DMS 273 treated with DMSO at 0.1 percent for 48 hours (cell line): ENCODE measurements at places on chromosomes 2 and 18.

- no peak for DNase-seq
These were observed 197.6 kb downstream of the MBD5 start for GRCh38 chr2:148218326-148219075.

GRCh38 chr2:191866675-191867506, 20.0 kb upstream of the CAVIN2 start:
- DNase-seq = no peak

DNA sequence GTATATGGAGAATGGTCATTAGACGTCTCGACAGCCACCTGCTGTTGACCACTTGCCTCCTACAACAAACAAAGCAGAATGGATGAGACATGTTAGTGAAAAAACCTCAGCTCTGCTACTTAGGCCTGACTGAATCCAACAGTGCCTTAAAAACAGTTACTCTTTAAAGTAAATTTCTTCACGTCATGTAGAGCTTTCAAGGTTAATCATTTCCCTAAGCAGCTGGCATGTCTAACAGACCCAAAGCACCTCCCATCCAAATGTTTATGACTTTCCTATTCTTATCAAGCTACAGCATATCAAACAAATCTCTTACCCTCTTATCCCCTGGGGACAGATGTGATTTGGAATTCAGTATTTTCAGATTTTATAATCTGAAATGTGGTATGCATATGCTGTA, 75.6 kb upstream of the ITGB6 start:
- no peak for DNase-seq

DNA sequence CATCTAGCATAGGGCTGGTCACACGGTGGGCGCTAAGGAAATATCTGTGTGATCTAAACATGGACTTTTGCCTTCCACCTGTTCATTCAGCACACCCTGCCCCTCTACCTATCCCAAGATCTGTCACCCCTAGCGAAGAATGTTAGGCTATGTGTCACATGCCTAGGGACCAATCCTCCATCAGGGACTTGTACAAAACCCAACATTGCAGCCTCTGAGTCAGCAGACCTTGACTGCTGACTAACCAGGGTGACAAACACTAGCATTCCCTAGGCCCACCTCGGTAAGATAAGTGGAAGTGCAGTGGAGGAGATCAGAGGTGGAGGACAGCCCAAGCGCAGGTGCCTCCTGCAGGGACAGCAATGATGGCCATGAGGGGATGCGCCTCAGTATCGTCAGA, 99.2 kb downstream of the SOX11 start:
- no peak for DNase-seq

DNA sequence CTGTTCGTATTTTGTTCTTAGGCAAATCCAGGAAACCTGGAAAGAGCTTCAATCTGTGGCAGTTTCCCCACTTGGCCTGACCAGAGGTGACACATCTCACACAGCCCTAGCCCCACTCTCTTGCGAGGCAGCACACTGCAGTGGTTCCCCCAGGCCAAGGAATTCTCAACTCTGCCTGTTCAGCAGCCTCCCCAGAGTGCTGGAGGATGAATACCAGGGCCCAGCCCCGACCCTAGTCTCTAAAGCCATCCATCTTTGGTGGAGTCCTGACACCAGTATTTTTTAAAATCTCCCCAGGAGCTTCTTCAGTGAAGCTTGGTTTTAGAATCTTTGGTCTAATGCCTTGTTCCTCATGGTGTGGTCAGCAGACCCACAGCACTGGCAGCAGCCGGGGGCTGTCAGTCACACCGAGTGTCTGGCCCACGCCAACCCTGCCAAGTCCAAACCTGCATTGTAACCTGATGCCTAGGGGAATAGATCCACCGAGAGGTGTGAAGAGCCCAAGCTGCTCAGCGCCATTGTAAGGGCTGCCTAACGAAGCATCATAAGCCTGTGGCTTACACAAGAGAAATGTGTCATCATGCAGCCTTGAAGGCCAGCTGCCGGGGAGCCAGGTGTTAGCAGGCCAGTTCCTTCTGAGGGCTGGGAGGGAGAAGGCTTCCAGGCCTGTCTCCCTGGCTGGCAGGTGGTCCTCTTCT, 428.7 kb upstream of the ID2 start:
- DNase-seq = no peak
